CD4-positive, alpha-beta T cell (primary cell): ENCODE measurements at places on chromosomes 2 and 18. TPM values are rescaled to one million over a fixed set of nuclear protein-coding genes. Genes with fewer than 3 reads are reported as not detected.

- peaks cover 4% of the 10 kb centered on the region for H3K27me3 ChIP-seq
- H3K27ac ChIP-seq, result no peak overlapping the region
- H3K36me3 ChIP-seq, result no peaks in the 10 kb centered on the region
- no peak overlapping the region for H3K4me3 ChIP-seq
- no peak for DNase-seq
- H3K4me1 ChIP-seq, result no peaks in the 10 kb centered on the region
Measured at GRCh38 chr2:98356729-98357128, 10.5 kb downstream of the CNGA3 start.

GRCh38 chr2:210956101-210956500 lies 399.7 kb downstream of the CPS1 start:
- H3K36me3 ChIP-seq, result no peaks in the 10 kb centered on the region
- H3K27me3 ChIP-seq, result no peaks in the 10 kb centered on the region
- H3K4me1 ChIP-seq, result no peaks in the 10 kb centered on the region
- no peak for DNase-seq
- no peak overlapping the region for H3K4me3 ChIP-seq

DNA sequence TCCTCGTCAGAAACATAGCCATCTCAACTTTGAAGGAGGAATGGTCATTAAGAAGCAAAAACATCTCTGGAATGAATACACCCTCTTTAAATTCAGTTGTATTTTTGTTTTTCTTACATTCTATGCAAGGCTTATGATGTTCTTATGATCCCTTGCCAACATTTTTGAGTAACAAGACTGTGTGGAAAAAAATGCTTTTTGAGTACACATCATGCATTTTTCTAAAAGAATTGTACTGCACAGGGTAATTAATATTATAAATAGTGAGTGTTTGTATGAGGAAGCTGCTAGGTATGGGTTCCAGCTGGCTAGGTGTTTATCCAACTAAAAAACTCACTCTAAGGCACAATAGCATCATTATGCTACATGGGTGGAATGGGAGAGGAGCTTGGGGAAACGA lies 59.0 kb upstream of the SPATS2L start:
- H3K4me1 ChIP-seq, result no peaks in the 10 kb centered on the region
- no peak overlapping the region for H3K27ac ChIP-seq
- H3K4me3 ChIP-seq, result no peak overlapping the region
- no peaks in the 10 kb centered on the region for H3K27me3 ChIP-seq

DNA sequence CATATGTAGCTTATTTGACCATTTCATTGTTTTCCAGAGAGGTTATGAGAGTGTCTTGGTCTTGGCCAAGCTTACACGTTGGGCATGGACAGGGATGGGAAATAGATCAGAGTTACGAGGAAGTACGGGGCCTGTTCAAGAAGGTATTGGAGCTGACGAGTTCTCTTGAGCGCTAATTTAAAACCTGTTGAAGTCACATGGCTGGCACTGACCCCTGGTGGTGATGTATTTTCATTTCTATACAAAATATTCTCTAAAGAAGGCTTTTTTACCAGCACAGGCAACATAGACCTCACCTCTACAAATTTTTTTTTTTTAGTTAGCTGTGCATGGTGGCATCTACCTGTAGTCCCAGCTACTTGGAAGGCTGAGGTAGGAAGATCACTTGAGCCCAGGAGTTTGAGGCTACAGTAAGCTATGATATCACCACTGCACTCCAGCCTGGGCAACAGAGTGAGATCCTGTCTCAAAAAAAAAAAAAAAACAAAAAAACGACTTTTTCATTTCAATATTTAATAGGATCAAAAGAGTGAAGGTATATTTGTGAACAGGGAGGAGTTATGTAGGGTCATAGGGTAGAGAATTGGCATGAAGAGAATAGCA lies 19.6 kb downstream of the UGP2 start:
- no peak overlapping the region for H3K27ac ChIP-seq
- peaks cover 11% of the 10 kb centered on the region for H3K4me1 ChIP-seq
- peaks cover 57% of the 10 kb centered on the region for H3K36me3 ChIP-seq
- peak; percentile 63 for DNase-seq
- H3K27me3 ChIP-seq, result no peaks in the 10 kb centered on the region
- no peak overlapping the region for H3K4me3 ChIP-seq

- no peaks in the 10 kb centered on the region for H3K27me3 ChIP-seq
- no peak overlapping the region for H3K27ac ChIP-seq
- no peaks in the 10 kb centered on the region for H3K36me3 ChIP-seq
Measured at GRCh38 chr2:142112757-142113221, 18.0 kb downstream of the LRP1B start.

DNA sequence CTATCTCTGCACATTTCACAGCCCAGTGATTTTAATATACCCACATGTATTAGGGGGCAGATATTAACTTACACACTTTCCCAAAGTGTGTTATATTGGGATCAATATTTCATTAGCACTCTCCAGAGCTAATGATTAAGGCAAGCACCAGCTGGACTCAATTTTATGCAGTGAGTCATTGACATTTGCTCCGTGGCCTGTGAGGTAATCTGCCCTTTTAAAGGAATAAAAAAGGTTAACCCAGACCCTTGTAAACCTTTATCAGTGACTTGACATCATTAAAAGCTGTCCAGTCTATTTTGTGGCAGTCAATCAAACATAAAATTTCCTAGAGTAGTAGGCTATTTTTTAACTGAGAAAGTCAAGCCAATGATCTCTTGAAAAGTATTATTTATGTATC lies 1870.4 kb upstream of the CELF4 start:
- H3K4me3 ChIP-seq, result no peak overlapping the region
- H3K27me3 ChIP-seq, result no peaks in the 10 kb centered on the region
- H3K36me3 ChIP-seq, result no peaks in the 10 kb centered on the region
- no peak for DNase-seq
- H3K27ac ChIP-seq, result no peak overlapping the region

GRCh38 chr2:3751806-3752205 lies 48.4 kb downstream of the DCDC2C start:
- H3K4me1 ChIP-seq, result no peaks in the 10 kb centered on the region
- no peak overlapping the region for H3K4me3 ChIP-seq

GRCh38 chr2:156589381-156590079 lies 153.4 kb downstream of the GPD2 start:
- no peak overlapping the region for H3K27ac ChIP-seq
- no peaks in the 10 kb centered on the region for H3K27me3 ChIP-seq
- no peaks in the 10 kb centered on the region for H3K4me1 ChIP-seq

- DNase-seq, result peak; percentile 45
- peaks cover 14% of the 10 kb centered on the region for H3K27me3 ChIP-seq
- peaks cover 8% of the 10 kb centered on the region for H3K4me1 ChIP-seq
- H3K27ac ChIP-seq, result no peak overlapping the region
- H3K36me3 ChIP-seq, result no peaks in the 10 kb centered on the region
- no peak overlapping the region for H3K4me3 ChIP-seq
Measured at GRCh38 chr18:61581578-61582201, 248.5 kb downstream of the CDH20 start.

DNA sequence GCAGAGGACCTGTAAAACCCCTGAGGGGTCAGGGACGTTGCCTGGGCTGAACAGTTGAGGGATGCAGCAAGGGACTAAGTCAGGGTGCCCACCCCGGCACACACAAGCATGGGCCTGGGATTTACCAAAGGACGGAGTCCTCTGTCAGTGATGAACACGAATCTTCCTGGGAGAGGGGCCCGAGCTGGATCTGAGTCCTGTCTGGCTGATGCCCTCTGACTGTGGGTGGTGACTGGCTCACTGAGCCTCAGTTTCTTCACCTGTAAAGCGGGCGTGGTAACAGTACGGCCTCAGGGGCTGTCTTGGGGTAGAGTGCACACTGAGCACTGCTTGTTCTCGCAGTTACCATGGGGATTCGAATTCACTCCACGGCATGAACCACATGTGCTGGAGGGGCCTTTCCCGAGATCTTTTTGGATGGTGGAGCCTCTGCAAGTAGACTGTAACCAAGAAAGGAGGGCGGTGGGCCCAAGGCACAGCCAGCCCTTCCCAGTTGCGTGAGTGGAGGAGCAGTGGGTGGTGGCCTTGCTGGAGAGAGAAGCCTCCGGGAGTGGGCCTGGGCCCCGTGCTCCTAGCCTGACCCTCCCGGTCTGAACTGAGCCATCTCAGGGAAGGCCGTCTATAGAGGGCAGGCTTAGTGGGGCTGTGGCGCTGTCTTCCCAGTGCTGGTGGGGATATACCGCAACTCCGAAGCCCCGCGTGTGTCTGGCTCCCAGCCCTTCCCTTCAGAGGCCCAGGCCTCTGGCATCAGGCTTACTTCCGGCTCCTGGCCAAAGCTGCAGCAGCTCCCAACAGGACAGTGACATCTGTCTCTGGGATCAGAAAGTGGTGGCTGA lies 130.8 kb upstream of the HS6ST1 start:
- H3K36me3 ChIP-seq, result no peaks in the 10 kb centered on the region
- no peaks in the 10 kb centered on the region for H3K4me1 ChIP-seq
- no peak for DNase-seq

DNA sequence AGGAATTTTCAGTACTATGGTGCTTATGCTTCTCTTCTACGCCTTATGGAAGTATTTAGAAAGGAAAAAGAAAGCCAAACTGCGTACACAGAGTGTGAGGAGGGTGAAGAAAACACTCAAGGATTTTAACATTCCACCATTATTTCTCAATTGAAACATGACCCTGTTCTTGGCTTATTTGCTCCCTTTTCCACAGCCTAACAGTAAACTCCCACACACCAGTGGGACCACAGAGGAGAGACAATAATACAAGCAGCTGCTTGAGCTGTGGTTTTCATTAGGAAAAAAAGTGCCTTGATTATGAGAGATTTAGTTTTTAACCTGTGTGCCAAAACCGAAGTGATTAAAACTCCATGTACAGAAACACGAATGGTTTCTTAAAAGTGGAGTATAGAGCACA lies 134.3 kb downstream of the MEP1B start:
- no peaks in the 10 kb centered on the region for H3K4me1 ChIP-seq
- no peaks in the 10 kb centered on the region for H3K36me3 ChIP-seq

DNA sequence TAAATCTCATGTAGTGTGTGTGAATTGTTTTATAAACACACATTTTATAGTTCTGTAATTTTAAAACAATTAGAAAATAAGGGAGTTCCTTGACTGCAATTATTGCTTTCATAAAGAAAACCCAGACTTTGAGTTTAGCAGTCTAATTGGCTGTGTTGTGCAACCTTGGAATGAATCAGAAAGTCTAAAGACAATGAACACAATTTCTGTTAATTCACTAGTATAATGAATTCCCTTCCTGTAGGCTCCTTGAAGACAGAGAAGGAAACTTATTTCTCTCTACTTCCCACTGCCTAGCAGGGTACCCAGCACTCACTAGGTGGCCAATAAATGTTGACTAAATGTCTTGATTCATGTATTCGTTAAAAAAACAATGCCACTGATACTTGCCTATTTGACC lies 79.9 kb downstream of the ANTXR1 start:
- no peaks in the 10 kb centered on the region for H3K36me3 ChIP-seq
- H3K27ac ChIP-seq, result no peak overlapping the region
- DNase-seq, result no peak
- H3K27me3 ChIP-seq, result peaks cover 15% of the 10 kb centered on the region
- H3K4me3 ChIP-seq, result no peak overlapping the region

GRCh38 chr2:82839036-82839435 lies 1620.0 kb downstream of the SUCLG1 start:
- no peak overlapping the region for H3K27ac ChIP-seq
- no peaks in the 10 kb centered on the region for H3K27me3 ChIP-seq
- no peak for DNase-seq
- H3K4me1 ChIP-seq, result no peaks in the 10 kb centered on the region

GRCh38 chr2:57180042-57180567 lies 866.5 kb upstream of the VRK2 start:
- DNase-seq, result no peak
- H3K36me3 ChIP-seq, result no peaks in the 10 kb centered on the region
- no peak overlapping the region for H3K4me3 ChIP-seq
- no peaks in the 10 kb centered on the region for H3K4me1 ChIP-seq

- H3K27ac ChIP-seq, result no peak overlapping the region
- H3K36me3 ChIP-seq, result no peaks in the 10 kb centered on the region
- peaks cover 3% of the 10 kb centered on the region for H3K27me3 ChIP-seq
- H3K4me3 ChIP-seq, result no peak overlapping the region
Measured at GRCh38 chr2:88827821-88828220, 136.3 kb downstream of the RPIA start.

GRCh38 chr2:173298536-173299097 lies 56.1 kb upstream of the CDCA7 start:
- H3K4me3 ChIP-seq, result no peak overlapping the region
- no peak overlapping the region for H3K27ac ChIP-seq
- no peaks in the 10 kb centered on the region for H3K4me1 ChIP-seq
- no peaks in the 10 kb centered on the region for H3K36me3 ChIP-seq

- no peaks in the 10 kb centered on the region for H3K27me3 ChIP-seq
- no peak overlapping the region for H3K4me3 ChIP-seq
- no peaks in the 10 kb centered on the region for H3K4me1 ChIP-seq
- H3K27ac ChIP-seq, result no peak overlapping the region
- no peaks in the 10 kb centered on the region for H3K36me3 ChIP-seq
Measured at GRCh38 chr18:8980496-8980895, 122.0 kb upstream of the NDUFV2 start.

DNA sequence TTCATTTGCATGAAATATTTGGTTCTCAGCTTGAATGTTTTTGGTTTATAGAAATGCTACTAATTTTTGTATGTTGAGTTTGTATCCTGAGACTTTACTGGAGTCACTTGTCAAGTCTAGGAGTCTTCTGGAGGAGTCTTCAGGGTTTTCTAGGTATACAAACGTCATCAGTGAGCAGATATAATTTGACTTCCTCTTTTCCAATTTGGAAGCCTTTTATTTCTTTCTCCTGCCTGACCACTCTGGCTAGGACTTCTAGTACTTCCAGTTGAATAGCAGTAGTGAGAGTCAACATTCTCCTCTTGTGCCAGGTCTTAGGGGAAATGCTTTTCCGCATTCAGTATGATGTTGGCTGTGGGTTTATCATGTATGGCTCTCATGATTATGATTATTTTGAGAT lies 55.4 kb upstream of the THUMPD2 start:
- H3K4me1 ChIP-seq, result no peaks in the 10 kb centered on the region
- no peak for DNase-seq
- H3K27me3 ChIP-seq, result no peaks in the 10 kb centered on the region
- no peak overlapping the region for H3K4me3 ChIP-seq
- no peak overlapping the region for H3K27ac ChIP-seq

- no peaks in the 10 kb centered on the region for H3K27me3 ChIP-seq
- no peak for DNase-seq
- no peak overlapping the region for H3K4me3 ChIP-seq
- peaks cover 22% of the 10 kb centered on the region for H3K4me1 ChIP-seq
- H3K36me3 ChIP-seq, result no peaks in the 10 kb centered on the region
Measured at GRCh38 chr2:204023088-204023487, 86.5 kb downstream of the ICOS start.

DNA sequence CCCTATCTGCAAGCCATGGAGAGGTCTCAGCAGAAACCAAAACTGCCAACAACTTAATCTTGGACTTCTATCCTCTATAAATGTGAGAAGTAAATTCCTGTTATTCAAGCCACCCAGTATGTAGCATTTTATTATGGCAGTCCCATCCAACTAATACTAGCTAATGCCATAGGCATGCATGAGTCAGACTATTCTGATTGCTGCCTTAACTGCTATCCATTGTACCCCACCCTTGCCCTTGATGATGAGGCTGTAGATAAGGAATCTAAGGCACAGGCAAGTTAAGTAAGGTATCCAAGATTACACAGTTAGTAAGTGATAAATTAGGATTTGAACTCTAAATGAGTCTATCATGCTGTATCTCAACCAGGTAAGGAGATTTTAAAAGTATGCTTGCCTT lies 223.0 kb downstream of the UBE2E3 start:
- H3K27ac ChIP-seq, result no peak overlapping the region
- H3K4me3 ChIP-seq, result no peak overlapping the region
- no peak for DNase-seq
- peaks cover 6% of the 10 kb centered on the region for H3K36me3 ChIP-seq

MAP3K19 gene
- total RNA-seq, result not detected

RALB gene
- total RNA-seq, result 3.1 TPM

ARHGAP25 gene
- 41.8 TPM for total RNA-seq

SCYGR2 gene
- total RNA-seq, result not detected

APLF gene
- 4.1 TPM for total RNA-seq

CHRND gene
- total RNA-seq, result not detected

SKOR2 gene
- not detected for total RNA-seq
